NCI-H1436 (cell line): ENCODE measurements at places on chromosomes 7 and 10.

- no peak for DNase-seq
Measured at GRCh38 chr10:47028466-47028865, 117.2 kb downstream of the PTPN20 start.

DNA sequence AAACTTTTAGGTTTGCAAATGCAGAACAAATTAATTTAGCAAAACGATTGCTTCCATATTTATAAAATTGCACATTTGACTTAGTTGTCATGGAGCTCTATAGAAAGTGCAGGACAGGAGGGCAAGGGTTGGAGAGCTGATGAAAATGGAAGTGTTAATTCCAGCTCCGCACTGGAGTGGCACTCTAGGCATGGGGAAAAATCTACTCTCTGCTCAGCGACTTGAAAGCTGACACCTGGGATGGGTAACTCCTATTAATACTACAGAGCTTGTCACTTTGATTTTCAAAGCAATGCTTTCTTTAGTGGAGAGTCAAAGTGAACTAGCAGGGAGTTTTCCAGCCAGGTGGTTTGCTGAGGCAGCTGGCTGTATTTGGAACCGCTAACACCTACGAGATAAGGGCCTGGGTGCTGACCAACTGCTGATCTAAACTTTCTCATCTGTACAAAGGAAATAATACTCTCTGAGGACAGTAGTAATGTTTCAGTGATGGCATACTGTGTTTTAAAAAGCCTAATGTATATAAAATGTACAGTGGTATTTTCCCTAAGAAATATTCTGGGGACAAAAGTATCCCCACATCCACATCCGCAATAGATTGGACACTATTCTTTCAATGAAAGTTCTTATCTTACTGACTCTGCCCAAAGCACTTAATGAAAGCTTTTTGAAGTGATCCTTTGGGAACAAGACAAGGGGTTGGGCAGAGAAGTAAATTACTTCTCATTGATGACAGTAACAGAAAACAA is 444.3 kb downstream of the GPAM start:
- DNase-seq = no peak

- no peak for DNase-seq
Measured at GRCh38 chr10:109374215-109374614, 549.1 kb downstream of the XPNPEP1 start.

GRCh38 chr7:46071076-46071475 is 150.0 kb upstream of the IGFBP3 start:
- DNase-seq = no peak

GRCh38 chr7:117781707-117782106 is 91.5 kb downstream of the CTTNBP2 start:
- DNase-seq = no peak

DNA sequence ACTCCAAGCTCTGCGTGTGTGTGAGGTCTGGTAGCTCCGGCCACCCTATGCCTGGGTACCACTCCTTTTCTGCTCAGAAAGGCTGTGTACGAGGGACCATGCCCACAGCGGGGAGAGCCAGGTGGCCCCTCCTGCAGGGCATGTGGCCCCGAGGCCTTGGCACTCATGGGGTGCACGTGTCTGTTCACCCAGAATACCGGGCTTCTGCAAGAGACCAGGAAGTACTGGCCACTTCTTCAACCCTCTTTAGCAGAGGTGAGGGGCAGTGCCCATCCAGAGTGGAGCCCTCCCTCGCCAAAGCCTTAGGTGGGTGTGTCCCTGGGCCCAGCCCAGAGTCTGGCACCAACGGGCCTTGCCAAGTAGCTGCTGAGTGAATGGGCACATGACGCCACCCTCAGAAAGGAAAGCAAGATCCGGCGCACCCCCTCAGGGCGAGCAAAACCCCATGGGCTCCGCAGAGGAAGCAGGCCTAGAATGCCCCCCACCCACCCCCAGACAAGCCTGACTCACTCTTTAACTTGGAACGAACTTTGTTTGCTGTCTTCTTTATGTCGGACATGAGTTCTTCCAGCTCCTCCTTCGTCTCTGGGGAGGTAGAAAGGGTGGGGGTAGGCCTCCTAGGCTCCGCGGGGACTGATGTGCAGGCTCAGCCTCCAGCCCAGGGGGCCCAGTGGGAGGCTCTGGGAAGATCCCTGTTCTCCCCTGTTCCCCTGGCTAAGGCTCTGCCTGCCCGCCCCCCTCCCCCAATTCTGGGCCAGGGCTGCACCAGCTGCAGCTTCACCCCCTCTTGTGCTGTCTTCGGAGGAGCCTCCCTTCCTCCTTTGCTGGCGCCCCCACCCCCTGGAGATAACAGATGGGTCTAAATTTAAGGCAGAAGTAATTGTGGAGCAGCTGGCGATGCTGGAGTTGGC is 14.6 kb downstream of the STX1A start:
- DNase-seq = no peak

- no peak for DNase-seq
Measured at GRCh38 chr7:30931929-30932540, 20.4 kb downstream of the AQP1 start.

- no peak for DNase-seq
Measured at GRCh38 chr7:81433692-81434331, 336.0 kb downstream of the HGF start.

DNA sequence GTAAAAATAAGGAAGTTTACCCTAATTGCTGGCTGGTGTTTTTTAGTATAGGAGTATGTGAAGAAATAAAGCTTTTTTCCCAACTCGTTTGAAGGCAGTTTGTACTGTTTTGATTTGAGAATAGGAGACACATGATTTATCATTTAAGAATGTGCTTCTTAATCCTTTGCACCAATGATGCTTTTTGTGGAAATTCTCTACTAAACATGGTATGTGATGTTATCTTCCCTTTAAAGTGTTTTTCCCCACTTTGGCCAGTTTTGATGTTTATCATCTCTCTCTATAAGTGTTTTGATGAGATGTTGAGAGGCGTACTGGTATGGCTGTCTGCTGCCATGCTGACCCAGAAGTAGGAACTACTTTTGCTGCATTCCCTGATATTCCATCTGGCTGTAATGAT is 85.1 kb downstream of the SUGCT start:
- DNase-seq = no peak

GRCh38 chr10:1183033-1183396 is 126.8 kb downstream of the WDR37 start:
- DNase-seq = no peak
